Fibroblast of skin of right biceps (primary cell): ENCODE measurements at places on chromosomes 2 and 18.

- DNase-seq, result peak; percentile 26
Measured at GRCh38 chr18:50847192-50847591, 27.4 kb upstream of the MRO start.

DNA sequence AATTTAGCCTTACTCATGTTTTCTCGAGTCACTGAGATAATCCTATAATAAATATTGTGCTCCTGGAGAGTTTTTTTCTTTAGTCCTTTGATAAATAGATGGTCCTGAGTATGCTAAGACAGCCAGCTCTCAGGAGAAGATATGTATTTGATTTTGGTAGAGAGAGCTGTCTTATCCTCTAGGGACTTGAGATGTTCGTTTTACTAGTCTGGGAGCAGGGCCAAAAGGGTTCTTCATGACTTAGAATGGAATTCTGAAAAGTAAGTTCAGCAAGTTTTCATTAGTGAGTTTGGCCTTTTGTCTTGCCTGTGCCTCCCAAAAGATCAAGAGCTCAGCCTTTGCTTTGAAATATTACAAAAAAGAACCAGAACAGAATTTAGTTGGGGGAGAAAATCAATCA, 246.7 kb downstream of the BABAM2 start:
- DNase-seq, result peak; percentile 97

DNA sequence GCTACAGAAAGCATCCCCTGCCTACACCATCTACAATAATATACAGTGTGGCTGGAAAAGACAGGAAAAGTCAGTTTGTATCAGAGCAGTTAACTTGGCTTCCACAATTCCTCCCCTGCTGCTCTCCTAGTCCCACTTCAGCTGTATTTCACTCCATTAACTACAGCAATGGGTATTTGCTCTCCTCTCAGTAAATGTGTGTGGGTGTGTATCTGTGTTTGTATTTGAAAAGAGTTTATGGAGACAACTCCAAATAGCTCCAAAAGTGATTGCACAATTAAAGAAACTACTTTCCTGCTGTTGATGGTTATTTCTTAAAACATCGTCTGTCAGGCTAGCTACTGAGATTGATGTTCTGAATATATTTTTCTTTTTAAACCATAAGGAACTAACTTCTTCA, 333.7 kb upstream of the FIGN start:
- no peak for DNase-seq

DNA sequence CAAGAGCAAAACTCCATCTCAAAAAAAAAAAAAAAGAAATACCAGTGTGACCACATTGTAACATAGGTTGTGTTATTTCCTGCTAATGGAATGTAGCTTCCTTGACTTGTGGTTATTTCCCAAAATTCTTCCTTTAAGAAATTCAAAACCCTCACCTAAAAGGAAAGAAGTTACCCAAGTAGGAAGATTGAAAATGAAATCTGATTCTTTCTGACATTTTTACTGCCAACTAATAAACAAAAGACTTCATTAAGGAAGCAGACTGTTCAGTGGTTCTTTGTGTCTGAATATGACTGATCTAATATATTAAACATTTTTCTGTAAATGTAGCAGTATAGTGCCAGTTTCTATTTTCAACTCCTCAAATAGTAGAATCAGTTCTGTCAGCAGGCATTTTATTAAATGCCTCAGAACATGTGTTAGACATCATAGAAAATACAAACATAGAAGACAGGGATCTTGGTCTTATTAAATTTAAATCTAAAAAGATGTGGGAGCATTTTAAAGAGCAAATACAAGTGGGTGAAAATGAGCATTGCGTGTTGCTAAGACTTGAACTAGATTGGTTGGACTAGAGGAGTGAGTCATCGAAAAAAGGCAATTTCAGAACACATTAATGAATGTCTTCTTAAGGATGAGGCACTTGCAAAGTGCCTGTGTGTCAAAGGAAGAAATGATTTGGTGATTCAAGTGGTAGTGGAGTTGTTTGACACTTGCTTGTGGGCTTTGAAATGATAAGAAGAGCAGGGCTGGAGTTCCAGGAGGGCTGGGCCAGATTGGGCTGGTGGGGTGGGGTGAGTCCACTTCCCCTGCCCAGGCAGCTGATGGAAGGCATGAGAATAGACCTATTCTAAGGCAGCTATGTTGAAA, 53.4 kb downstream of the PKP4 start:
- peak; percentile 68 for DNase-seq

DNA sequence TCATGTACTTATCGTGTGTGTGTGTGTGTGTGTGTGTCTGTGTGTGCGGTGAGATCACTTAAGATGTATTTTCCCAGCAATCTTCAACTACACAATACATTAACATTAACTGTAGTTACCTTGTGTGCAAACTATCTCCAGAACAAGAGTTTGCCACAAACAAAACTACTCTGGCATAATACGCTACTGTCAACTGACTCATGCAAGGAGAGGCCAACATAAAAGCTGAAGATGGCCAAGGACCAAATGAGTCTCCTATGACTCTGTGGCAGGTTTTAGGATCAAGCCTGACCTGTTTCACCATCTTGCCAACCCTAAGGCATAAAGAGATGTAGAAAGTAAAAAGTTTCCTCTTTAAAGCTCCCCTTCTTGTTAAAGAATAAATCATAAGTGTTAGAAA, 20.1 kb downstream of the CYB5A start:
- DNase-seq, result no peak

DNA sequence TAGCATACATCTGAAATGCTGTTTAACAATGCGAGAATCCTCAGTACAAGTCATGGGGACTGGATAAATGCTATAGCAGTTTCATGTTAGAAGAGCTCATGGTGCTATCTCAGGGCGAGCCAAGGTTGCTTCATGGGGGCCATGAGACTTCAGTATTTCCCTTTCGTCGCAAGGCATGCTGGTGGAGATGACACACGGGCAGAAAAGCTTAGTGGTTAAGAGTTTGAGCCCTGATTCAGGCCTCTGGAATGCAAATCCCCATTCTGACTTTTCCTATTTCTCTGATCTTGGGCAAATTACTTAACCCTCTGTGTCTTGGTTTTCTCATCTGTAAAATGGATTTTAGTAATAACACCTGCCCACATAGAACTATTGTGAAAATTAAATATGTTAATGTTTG, 57.4 kb upstream of the EPHA4 start:
- peak; percentile 89 for DNase-seq

DNA sequence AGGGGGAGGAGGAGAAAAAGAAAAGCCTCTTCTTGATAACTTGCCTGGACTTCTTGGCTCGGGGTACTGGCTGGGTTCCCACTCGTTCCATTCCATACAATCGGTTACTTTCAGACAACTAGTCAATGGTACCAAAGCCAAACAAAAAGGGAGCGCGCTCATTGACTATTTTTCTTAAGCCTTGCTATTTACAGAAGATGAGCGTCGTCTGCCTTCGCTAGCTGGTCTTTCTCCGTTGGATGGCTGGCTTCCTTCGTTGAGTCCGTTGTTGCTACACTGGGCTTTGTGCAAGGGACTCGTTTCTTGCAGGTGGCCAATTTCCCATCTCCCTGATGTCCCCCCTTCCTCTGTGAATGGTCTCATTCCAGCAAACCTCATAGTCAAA, 260.4 kb downstream of the ZNF516 start:
- no peak for DNase-seq

DNA sequence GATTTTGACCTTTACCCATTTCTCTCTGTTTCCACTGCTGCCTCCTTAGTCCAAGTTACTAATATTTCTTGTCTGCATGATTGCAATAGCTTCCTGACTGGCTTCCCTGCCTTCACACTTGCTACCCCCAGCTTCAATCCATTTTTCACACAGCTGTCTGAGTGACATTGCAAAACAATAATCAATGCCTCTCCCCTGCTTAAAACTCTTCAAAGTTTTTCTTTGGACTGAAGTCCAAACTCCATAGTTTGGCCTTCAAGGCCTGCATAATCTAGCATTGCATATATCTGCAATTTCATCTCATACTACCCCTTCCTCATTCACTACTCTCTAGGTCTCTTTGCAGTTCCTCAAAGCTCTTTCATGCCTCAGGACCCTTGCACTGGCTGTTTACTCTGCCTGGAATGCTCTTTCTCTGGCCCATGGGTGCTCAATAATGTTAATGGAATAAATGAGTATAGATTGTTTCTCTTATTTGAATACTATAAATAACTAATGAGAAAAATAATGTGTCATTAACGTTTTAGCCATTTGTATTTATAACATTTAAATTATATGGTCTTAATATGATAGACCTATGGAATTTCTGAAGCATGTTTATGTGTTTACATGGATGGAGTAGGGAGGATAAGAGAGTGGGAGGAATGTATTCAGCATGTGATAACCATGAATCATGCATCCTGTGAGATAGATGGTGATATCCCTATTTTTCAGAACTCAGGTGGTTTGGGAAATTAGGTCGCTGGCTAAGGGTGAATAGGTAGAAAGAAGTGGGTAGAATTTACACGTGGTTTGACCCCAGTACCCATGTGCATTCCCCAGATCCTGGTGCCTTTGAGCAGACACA, 5.7 kb upstream of the TMEM178A start:
- DNase-seq, result no peak

DNA sequence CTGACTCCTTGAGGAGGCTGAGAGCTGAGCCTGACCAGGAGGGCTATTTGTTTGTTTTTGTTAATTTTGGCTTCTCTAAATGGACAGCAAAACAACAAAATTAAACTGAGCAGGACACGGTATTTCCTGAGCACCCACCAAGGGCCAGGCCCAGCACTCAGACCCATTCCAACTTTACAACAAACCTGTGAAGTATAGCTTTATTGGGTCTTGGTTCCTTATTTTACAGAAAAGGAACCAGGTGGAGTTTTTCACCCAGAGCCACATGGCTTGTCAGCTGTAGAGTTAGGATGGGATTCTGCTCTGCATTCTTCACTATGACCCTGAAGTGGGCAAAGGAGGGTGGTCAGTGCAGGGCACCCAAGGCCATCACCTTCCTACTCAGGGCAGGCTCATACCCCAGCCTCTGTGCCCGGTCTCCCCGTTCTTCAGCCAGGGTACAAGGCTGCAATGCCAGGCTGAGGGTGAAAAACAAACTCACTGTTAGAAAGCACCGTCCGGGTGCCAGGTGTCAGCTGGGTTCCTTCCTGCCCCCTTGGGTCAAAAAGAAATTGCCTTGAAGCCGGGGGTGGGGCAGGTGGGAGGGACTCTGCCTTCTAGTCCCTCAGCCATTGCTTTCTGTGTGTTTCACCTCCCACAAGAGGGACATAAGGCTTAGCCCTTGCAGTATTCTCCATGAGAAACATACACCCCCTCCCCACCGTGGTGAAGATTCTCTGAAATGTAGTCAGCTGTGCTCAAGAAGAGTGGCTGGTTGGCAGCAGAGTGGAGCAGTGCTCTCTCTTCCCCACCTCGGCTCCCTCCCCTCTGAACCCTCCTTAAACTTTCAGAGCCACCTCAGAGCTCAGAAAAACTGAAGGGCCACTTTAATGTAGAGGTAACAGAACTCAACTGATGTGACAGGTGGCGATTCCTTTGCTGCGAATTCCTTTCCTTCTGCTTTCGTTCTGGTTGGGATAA, 2.2 kb downstream of the PSD4 start:
- DNase-seq, result no peak

GRCh38 chr2:223642506-223642905, 40.3 kb upstream of the SCG2 start:
- no peak for DNase-seq

DNA sequence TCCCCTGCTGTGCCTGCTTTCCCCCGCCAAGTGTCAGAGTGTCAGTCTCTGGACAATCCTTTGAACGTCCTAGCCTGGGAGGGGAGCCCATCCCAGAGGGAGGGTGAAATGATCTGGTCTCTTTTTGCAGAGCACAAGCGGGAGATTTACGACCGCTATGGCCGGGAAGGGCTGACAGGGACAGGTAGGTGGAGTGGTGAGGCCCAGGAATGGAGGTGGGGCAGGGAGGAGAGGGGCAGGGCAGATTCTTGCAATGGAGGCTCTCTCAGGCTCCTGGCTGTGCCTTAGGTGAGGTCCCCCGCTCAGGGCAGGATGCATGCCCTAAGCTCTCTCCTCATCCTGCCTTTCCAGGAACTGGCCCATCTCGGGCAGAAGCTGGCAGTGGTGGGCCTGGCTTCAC, 2.4 kb downstream of the DNAJB2 start:
- no peak for DNase-seq
